Stimulated activated naive B cell treated with anti-CD40 and anti-IgM and Interleukin-4, amounts not matched to agents 10 μg/mL and 1 μg/mL and 100 μg/mL, for 72 hours (primary cell): ENCODE measurements at places on chromosomes 11 and 22.
A peak's percentile ranks its signal among the peaks of the same experiment; 100 is the strongest.

DNA sequence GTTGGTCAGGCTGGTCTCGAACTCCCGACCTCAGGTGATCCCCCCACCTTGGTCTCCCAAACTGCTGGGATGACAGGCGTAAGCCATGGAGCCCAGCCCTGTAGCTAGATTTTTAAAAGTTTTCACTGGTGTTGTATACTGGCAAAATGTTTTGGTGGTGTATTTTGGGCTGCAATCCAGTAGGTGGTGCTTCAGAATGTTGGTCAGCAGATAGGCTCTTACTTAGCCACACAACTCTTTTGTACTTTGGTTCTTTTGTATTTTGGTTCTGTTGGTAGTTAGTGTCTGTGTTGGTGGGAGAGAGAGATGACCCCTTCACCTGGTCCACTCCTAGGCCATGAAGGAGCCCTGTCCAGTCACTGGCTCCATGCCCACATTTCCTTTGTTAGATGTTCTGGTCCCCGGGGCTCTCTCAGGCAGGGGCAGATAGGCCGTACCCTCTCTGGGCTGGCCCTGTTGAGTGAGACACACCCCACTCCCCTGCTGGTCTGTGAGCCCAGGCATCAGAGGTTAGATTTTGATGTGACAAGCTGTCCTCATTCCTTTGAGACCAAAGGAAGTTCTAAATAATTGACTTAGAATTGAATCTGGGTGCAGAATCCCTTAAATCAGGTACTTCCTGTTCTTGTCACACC lies 123.8 kb downstream of the DDX10 start:
- peaks cover 46% of the 10 kb centered on the region for H3K4me1 ChIP-seq
- H3K27ac ChIP-seq, result no peak overlapping the region
- peaks cover 22% of the 10 kb centered on the region for H3K36me3 ChIP-seq
- DNase-seq, result no peak
- no peak overlapping the region for H3K4me3 ChIP-seq
- no peaks in the 10 kb centered on the region for H3K27me3 ChIP-seq

DNA sequence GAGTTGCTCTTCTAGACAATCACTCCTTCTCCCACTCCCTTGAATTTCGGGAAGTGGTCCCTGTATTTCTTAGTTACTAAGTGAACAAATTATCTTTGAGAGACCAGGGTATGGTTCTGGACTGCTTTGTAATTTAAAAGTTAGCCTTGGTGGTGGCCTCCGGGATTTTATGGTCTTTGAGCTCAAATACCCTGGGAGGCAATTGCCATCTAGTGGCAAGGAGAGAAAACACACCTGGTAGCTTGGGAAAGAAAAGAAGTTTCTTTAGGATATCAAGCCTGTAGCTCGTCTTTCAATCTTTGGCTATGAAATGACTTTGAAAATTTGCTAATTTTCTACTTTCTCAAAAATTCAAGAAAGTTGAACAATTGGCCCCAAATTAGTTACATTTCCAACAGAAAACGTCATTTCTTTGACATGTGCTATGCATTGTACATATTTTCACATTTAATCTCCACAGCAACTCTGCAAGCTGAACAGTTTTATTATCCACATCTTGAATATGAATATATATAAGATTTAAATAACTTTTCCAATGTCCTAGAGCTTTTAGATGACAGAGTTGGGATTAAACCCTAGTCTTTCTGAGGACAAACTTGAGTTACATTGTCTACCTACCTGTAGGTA lies 39.1 kb downstream of the MMP27 start:
- no peak overlapping the region for H3K27ac ChIP-seq
- no peak overlapping the region for H3K4me3 ChIP-seq
- H3K36me3 ChIP-seq, result no peaks in the 10 kb centered on the region
- H3K27me3 ChIP-seq, result no peaks in the 10 kb centered on the region

- H3K36me3 ChIP-seq, result peaks cover 21% of the 10 kb centered on the region
- no peak overlapping the region for H3K4me3 ChIP-seq
- H3K27me3 ChIP-seq, result peaks cover 11% of the 10 kb centered on the region
- no peak for DNase-seq
Observed at GRCh38 chr11:34331329-34331728, 26.5 kb downstream of the ABTB2 start.

DNA sequence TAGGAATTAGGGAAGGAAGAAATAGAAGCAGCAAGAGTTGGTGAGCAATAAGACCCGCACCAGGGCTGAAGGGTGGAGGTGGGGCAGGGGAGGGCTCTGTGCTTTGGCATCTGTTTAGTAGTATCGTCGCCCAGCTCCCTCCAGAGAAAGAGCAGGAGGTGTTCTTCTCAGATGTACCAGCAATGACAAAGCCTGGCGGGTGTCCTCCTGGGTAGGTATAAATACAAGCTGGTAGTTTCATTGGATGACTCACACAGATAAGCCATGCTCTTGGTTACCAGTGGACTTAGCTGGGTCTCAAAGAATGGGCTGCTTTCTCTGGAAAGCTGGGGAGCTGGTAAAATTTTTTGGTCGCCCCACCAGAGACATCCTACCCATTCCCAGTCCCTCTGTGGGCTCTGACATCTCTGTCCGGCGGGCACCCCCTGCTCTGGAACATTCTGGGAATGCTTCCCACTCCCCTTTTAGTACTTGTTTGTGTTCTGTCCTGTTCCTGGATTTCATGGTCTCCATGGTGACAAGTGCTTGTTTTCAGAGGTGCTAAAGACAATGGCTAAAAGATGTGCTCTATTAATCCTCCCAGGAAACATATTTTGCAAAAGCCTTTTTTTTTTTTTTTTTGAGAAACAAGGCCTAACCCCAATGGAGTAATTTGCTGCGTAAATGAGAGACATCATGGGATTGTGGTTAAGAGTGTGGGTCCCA lies 15.4 kb upstream of the TUBA8 start:
- no peak for DNase-seq
- peaks cover 27% of the 10 kb centered on the region for H3K4me1 ChIP-seq
- H3K36me3 ChIP-seq, result peaks cover 58% of the 10 kb centered on the region
- H3K27me3 ChIP-seq, result no peaks in the 10 kb centered on the region

GRCh38 chr11:100766764-100767163 lies 79.7 kb downstream of the ARHGAP42 start:
- no peak overlapping the region for H3K27ac ChIP-seq
- peaks cover 3% of the 10 kb centered on the region for H3K4me1 ChIP-seq
- DNase-seq, result no peak
- peaks cover 2% of the 10 kb centered on the region for H3K36me3 ChIP-seq
- no peaks in the 10 kb centered on the region for H3K27me3 ChIP-seq
- no peak overlapping the region for H3K4me3 ChIP-seq

GRCh38 chr11:94450048-94450447 lies 43.6 kb downstream of the MRE11 start:
- DNase-seq, result no peak
- H3K4me1 ChIP-seq, result no peaks in the 10 kb centered on the region

GRCh38 chr11:84193706-84194105 lies 907.5 kb upstream of the CCDC90B start:
- DNase-seq, result no peak
- no peaks in the 10 kb centered on the region for H3K4me1 ChIP-seq
- H3K4me3 ChIP-seq, result no peak overlapping the region
- H3K27ac ChIP-seq, result no peak overlapping the region

GRCh38 chr11:114081641-114082414 lies 22.3 kb downstream of the ZBTB16 start:
- H3K4me3 ChIP-seq, result no peak overlapping the region
- DNase-seq, result no peak
- no peak overlapping the region for H3K27ac ChIP-seq
- H3K36me3 ChIP-seq, result no peaks in the 10 kb centered on the region
- H3K27me3 ChIP-seq, result peaks cover 19% of the 10 kb centered on the region

DNA sequence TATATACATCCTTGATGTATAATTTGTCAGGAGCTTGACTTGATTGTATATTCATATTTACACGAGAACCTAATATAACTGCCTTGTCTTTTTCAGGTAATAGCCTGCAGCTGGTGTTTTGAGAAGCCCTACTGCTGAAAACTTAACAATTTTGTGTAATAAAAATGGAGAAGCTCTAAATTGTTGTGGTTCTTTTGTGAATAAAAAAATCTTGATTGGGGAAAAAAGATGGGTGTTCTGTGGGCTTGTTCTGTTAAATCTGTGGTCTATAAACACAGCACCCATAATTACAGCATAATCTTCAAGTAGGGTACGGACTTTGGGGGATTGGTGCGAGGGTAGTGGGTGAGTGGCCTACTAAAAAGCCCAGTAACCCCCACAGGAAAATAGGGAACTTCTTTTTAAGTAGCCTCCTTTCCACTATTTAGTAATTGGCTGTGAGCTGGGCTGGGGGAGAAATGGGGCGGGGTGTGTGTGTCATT lies 7.5 kb downstream of the MALAT1 start:
- peaks cover 36% of the 10 kb centered on the region for H3K36me3 ChIP-seq
- H3K27ac ChIP-seq, result no peak overlapping the region
- peak overlapping the region; percentile 63 for H3K4me3 ChIP-seq

DNA sequence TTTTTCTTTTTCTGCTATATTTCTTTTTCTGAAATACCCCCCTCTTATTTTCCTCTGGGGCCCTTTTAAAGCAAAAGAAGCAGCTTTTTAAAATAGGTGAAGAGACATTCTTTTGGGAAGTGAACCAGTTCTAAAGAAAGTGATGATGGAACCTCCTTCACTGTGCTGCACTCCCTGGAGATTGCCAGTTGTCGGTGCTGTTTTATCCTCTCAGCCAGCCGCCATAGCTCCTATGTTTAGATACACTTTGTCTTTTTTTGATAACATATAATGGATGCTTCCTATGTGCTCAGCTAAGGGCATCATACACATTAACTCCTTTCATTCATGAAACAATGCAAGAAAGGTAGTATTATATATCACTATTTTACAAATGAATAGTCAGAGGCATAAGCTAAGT lies 14.0 kb downstream of the CFAP300 start:
- H3K4me1 ChIP-seq, result no peaks in the 10 kb centered on the region
- H3K27me3 ChIP-seq, result peaks cover 9% of the 10 kb centered on the region
- H3K36me3 ChIP-seq, result no peaks in the 10 kb centered on the region
- no peak for DNase-seq
- no peak overlapping the region for H3K4me3 ChIP-seq

GRCh38 chr11:111395749-111396148 lies 16.7 kb upstream of the POU2AF1 start:
- no peak for DNase-seq
- peaks cover 78% of the 10 kb centered on the region for H3K4me1 ChIP-seq
- peaks cover 3% of the 10 kb centered on the region for H3K36me3 ChIP-seq
- H3K27ac ChIP-seq, result peak overlapping the region; percentile 94
- H3K4me3 ChIP-seq, result no peak overlapping the region
- no peaks in the 10 kb centered on the region for H3K27me3 ChIP-seq

DNA sequence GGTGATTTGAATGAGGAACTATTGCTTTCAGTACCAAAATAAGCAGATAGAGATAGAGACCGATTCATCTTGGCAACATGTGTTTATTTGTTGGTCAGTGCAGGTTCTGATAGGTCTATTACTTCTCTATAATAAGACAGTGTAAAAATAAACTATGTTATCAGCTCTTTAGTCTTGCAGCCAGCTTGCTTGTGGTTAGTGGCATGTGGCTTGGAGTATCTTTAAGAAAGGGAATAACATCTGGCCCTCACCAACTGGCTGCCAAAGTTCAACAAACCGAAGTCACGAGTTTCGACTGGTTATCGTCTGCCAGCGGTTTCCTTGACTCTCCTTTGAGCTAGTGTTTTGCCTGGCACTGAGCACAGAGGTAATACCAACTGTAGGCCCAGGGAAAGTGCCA lies 71.8 kb downstream of the CTTN start:
- peaks cover 46% of the 10 kb centered on the region for H3K27me3 ChIP-seq
- H3K4me1 ChIP-seq, result peaks cover 17% of the 10 kb centered on the region
- no peak overlapping the region for H3K27ac ChIP-seq
- no peaks in the 10 kb centered on the region for H3K36me3 ChIP-seq
- no peak for DNase-seq

DNA sequence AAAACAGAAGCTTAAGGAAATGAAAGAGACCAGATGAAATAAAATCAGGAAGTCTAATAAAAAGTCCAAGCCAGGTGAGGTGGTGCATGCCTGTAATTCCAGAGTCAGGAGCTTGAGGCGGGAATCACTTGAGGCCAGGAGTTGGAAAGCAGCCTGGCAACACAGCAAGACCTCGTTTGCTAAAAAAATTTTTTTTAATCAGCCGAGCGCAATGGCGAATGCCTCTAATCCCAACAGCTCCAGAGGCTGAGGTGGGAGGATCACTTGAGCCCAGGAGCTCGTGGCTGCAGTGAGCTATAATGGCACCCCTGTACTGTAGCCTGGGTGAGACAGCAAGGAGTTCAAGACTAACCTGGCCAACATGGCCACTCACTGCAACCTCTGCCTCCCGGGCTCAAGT lies 8.0 kb downstream of the RAB6A start:
- no peak for DNase-seq
- H3K36me3 ChIP-seq, result peaks cover 23% of the 10 kb centered on the region
- no peak overlapping the region for H3K4me3 ChIP-seq
- no peak overlapping the region for H3K27ac ChIP-seq

- no peak for DNase-seq
- no peaks in the 10 kb centered on the region for H3K4me1 ChIP-seq
- H3K36me3 ChIP-seq, result no peaks in the 10 kb centered on the region
- no peak overlapping the region for H3K4me3 ChIP-seq
Observed at GRCh38 chr11:25615069-25615468, 716.9 kb upstream of the ANO3 start.

GRCh38 chr22:33842421-33843094 lies 77.7 kb downstream of the LARGE1 start:
- H3K4me3 ChIP-seq, result no peak overlapping the region
- H3K36me3 ChIP-seq, result peaks cover 10% of the 10 kb centered on the region
- no peaks in the 10 kb centered on the region for H3K27me3 ChIP-seq
- peaks cover 21% of the 10 kb centered on the region for H3K4me1 ChIP-seq

- peaks cover under 1% of the 10 kb centered on the region for H3K27me3 ChIP-seq
- H3K27ac ChIP-seq, result no peak overlapping the region
- H3K36me3 ChIP-seq, result no peaks in the 10 kb centered on the region
- H3K4me3 ChIP-seq, result no peak overlapping the region
- DNase-seq, result no peak
Observed at GRCh38 chr22:26945565-26945964, 288.2 kb downstream of the MIAT start.

GRCh38 chr22:19524170-19525115 lies at the start of gene CLDN5:
Gene CLDN5 (minus strand): TSS chr22:19524410. CDS start chr22:19524255, 155 bp downstream.
- H3K4me1 ChIP-seq, result peaks cover 19% of the 10 kb centered on the region
- no peaks in the 10 kb centered on the region for H3K36me3 ChIP-seq
- H3K4me3 ChIP-seq, result peak within 1 kb of the TSS; percentile 75
- no peak for DNase-seq
- H3K27ac ChIP-seq, result peak within 1 kb of the TSS; percentile 62

GRCh38 chr11:133515107-133515506 lies 17.2 kb downstream of the OPCML start:
- no peak for DNase-seq
- peaks cover 4% of the 10 kb centered on the region for H3K27me3 ChIP-seq
- H3K4me1 ChIP-seq, result no peaks in the 10 kb centered on the region
- no peaks in the 10 kb centered on the region for H3K36me3 ChIP-seq

GRCh38 chr11:96228910-96229309 lies 114.1 kb downstream of the MAML2 start:
- H3K36me3 ChIP-seq, result peaks cover 24% of the 10 kb centered on the region
- H3K4me3 ChIP-seq, result no peak overlapping the region
- no peak overlapping the region for H3K27ac ChIP-seq
- H3K27me3 ChIP-seq, result no peaks in the 10 kb centered on the region

GRCh38 chr11:123231777-123232176 lies 36.7 kb upstream of the CLMP start:
- H3K27me3 ChIP-seq, result peaks cover 6% of the 10 kb centered on the region
- DNase-seq, result no peak
- H3K4me1 ChIP-seq, result peaks cover 6% of the 10 kb centered on the region
- no peak overlapping the region for H3K27ac ChIP-seq
- no peak overlapping the region for H3K4me3 ChIP-seq
- no peaks in the 10 kb centered on the region for H3K36me3 ChIP-seq

GRCh38 chr11:71402878-71403277 lies 45.3 kb downstream of the DHCR7 start:
- peaks cover 25% of the 10 kb centered on the region for H3K27me3 ChIP-seq
- no peak overlapping the region for H3K4me3 ChIP-seq
- H3K4me1 ChIP-seq, result peaks cover 23% of the 10 kb centered on the region
- peaks cover 1% of the 10 kb centered on the region for H3K36me3 ChIP-seq
- no peak overlapping the region for H3K27ac ChIP-seq
